Astrocyte (in vitro differentiated cells and primary cell): ENCODE measurements at places on chromosomes 2 and 18.

GRCh38 chr2:47725808-47726207 lies 57.1 kb upstream of the MSH6 start:
- DNase-seq: no peak

GRCh38 chr18:23053776-23054457 lies 81.4 kb upstream of the CABLES1 start:
- peak; percentile 68 for DNase-seq

- DNase-seq: no peak
These were observed 184.6 kb upstream of the BOD1L2 start for GRCh38 chr18:56962322-56962721.

GRCh38 chr2:1170241-1170640 lies 219.6 kb downstream of the SNTG2 start:
- no peak for DNase-seq

- no peak for DNase-seq
These were observed 32.6 kb upstream of the SP3 start for GRCh38 chr2:173997753-173998152.

GRCh38 chr2:11342551-11343367 lies 1.7 kb downstream of the ROCK2 start:
- peak; percentile 72 for DNase-seq

DNA sequence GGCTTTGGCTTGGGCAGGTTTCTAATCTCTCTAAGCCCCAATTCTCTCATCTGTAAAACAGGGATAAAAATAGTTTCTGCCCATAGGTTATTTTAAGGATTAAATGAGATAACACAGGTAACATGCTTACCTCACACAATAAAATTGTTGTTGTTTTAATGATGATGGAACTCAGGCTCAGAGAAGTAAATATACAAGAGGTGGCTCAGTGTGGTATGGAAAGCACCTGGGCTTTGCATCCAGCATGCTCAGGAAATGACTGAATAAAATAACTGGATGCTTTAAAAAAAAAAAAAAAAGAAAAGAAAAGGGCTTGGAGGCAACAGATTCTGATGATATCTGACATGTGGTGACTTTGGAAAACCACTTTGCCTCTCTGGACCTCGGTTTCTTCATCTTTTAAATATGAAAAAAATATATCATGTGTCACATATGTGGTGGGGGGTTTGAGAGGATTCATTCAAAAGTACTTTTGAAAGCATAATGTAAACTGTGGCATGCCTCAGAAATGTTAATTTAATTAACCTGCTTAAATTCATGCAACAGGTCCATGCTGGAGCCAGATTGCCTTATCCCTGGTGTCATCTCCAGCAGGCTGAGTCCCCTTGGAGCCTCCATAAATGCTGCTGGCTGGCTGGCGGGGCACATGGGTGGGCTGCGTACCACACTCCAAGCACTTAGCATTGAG lies 112.8 kb upstream of the CDC42EP3 start:
- no peak for DNase-seq

DNA sequence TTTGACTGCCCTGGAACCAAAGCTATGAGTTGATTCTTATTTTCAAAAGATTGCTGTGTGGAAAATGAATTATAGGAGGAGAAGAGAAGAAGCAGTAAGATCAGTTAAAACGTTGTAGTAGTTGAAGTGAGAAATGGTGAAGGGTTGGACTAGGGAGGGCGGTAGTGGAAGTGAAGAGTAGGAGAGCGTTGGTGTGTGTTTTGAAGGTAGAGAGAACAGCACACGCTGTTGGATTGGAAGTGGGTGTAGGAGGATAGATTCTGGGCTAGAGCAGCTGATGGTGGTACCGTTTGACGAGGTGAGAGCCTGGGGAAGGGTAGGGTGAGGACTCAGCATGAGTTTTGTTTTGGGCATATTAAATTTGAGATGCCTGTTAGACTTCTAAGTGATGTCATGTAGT lies 18.4 kb downstream of the RIOK3 start:
- DNase-seq: no peak

DNA sequence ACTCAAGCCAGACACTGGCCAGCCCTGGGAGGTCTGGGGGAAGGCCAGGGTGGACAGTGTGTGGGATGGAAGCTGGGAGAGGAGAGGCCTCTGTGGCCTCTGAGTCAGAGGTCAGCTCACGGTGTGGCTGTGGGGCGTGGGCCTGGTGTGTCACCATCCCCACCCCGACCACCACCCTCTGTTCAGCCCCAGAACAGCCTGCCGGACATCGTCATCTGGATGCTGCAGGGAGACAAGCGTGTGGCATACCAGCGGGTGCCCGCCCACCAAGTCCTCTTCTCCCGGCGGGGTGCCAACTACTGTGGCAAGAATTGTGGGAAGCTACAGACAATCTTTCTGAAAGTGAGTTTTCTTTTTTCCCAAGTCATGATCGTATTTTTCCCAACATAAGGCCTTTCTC lies 110.5 kb downstream of the DYSF start:
- DNase-seq: no peak

- no peak for DNase-seq
These were observed 6.2 kb upstream of the KDSR start for GRCh38 chr18:63373161-63373560.

DNA sequence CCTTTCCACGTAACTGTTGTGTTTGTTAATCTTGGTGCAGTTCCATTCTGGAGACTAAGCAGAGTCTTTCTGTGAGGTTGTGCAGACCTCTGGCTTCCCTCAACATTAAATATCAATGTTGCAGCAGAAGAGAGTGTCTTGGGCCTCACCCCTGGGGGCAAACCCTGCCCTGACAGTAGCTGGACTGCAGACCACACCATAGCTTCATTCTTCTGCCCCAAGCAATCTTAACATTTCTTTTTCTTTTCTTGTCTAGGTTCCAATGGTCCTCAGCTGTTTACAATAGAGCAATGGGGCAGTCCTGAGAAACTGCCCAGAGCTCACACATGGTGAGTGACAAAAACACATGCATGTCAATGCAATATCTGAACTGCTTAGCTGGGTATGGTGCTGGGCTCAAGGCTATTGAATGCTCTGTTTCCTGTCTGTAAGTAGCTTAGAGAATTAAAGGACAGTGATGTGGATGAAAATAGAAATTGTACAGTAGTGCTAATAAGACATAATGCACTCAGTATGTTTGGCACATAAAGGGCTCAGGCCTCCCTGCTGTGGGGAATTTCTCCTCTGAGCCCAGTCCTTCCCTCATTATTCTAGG lies 237.6 kb downstream of the ALPK2 start:
- no peak for DNase-seq

- DNase-seq: no peak
These were observed 198.3 kb downstream of the SMAD7 start for GRCh38 chr18:48752478-48752877.

DNA sequence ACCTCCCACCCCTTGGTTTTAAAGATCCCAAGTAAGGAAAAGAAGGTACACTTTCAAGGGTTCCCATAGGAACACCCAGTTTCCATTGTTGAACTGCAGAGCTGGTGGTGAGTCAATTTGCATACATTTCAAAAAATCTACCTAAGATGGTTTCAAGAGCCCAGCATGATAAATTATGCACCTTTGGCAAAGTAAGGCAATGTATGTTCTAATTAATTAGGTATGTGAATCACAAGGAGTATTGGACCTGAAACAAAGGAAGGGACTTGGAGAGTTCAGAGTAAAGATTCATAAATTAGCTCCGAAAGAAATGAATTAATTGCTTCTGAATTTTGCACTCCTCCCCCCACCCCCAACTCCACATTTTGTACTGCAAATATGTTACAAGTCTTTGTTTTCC lies 459.7 kb downstream of the LRATD1 start:
- peak; percentile 58 for DNase-seq

DNA sequence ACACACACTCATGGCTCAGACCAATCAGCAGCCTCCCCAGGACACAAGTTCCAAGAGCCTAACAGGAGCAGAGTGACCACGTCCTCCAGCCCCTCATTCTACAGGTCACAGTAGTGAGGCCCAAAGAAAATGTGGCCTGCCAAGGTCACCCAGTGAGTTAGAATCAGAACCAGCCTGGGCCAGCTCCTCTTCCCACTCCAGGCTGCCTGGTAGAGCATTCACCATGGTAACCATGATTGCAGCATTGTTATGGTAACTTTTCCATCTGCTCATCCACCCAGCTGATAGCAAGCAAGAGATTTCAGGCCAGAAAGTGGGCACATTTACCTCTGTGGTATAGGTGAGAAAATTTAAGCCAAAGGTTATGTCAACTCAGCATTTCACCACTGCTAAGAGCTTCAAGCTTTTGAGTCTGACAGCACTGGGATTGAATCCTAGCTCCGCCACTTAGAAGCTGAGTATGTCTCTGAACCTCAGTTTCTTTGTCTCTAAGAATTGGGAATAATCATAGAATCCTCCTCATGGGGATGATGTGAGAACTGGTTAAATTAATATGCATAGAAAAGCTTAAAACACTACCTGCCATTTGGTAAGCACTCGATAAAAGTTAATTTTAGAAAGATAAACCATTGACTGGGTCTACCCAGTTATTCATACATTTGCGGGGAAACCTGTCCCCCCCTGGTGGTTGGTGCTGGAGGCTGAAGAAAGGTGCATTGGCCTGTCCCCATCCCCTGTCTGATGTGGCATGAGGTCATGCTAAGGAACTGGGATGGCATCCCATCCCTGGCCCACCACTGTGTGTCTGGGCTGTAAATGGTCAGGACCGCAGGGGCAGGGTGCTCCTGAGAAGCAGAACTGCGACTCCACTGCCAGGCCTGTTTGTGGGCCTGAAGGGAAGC lies 181.5 kb downstream of the KLHL29 start:
- no peak for DNase-seq

GRCh38 chr2:174336501-174337336 lies 2.0 kb downstream of the SP9 start:
- DNase-seq: no peak

- no peak for DNase-seq
These were observed 336.8 kb downstream of the RBM43 start for GRCh38 chr2:150924878-150925277.

DNA sequence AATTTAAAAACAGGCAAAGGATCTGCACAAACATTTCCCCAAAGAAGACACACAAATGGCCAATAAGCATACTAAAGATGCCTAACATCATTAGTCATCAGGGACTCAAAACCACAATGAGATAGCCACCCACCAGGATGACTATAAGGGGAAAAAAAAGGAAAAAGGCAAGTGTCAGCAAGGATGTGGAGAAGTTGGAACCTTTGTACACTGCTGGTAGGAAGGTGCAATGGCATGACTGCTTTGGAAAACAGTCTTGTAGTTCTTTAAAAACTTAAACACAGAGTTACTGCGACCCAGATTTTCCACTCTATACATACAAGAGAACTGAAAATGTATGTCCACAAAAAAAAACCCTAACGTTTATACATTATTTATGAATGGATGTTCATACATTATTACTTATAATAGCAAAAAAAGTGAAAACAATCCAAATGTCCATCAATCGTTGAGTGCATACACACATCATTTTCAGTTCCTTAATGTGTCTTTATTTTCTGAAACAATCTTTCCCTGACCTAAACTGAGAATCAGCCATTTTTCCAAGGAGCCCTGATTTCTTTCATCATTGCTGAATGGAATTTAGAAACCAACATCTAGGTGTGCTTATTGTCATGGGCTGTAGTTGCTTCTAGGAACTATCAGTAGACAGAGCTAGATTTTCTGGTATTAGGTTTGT lies 64.7 kb upstream of the TLK1 start:
- DNase-seq: peak; percentile 94

DNA sequence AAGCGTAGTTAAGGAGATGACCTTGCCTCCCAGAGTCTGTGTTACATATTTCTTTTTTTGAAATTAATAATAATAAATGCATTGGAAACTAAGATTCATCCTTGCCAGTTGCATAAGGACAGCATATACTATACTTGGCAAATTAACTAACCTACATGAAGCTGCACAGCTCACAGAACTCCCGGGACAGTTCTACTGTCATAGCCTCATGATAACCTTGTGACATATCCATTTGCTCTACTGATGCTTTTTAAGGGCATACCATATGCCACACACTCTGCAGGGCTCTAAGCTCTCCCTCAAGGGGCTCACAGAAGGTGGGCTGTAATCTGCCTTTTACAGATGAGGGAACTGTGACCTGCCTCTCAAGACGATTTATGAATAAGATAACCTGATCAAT lies 3.8 kb downstream of the ITGB1BP1 start:
- no peak for DNase-seq

- DNase-seq: peak; percentile 66
These were observed 152.0 kb downstream of the SRBD1 start for GRCh38 chr2:45458909-45459563.

DNA sequence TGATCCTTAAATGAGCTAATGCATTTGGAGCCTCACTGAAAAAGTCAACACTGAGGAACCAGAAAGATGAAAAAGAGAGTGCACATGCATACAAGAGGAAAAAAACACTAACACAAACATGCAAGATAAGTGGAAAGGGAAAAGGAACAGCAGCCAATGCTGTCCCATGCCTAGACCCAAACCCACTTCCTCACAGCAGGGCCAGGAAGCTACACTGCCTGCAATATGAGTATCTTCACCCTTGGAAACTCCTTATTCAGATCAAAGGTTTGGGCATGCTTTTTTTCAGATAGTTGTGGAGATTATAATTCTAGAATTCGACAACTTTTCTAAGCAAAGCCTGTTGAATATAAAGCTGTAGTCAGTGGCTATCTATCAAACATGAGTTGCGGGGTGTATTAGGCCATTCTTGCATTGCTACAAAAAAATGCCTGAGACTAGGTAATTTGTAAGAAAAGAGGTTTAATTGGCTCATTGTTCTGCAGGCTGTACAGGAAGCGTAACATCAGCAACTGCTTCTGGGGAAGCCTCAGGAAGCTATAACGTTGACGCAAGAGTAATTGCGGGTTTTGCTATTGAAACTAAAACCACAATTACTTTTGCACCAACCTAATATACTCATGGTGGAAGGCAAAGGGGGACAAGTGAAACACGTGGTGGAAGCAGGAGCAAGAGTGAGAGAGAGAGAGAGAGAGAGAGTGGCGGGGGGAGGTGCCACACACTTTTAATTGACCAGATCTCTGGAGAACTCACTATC lies 138.2 kb downstream of the MBD2 start:
- DNase-seq: no peak

DNA sequence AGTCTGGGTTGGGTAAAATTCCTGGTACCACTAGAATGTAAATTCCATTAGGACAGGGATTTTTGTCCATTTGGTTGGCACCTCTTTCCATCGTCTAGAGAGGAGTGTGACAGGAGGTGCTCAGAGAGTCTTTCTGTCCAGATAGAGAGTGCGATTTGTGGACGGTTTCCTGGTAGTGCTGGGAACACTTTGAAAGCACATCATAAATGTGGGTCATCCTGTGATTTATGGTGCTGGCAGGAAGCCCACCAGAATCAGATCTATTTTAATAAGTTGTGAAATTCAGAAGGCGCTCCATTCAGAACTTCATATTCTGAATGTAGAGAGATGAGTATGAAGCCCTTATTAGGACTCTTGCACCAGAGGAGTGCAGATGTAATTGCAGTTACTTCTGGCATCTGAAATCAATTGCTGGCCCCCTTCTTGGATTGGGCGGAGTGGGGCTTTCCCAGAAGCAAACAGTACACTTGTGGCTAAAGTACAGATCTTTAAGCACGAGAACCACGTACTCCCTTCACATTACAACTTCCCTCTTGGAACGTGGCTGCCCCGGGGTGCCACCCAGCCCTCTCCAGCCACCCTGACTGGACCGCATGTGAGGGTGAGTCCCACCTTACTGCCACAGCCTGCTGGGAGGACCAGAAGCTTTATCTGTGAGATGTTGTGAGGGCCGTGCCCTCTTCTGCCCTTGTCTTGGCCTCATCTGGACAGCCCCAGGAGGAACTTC lies 243.2 kb downstream of the MYO3B start:
- no peak for DNase-seq

- DNase-seq: peak; percentile 58
These were observed 122.9 kb downstream of the PRKRA start for GRCh38 chr2:178328037-178328436.

- DNase-seq: no peak
These were observed 101.3 kb downstream of the CELF4 start for GRCh38 chr18:37464257-37464656.
